ENCODE measurements at places on chromosomes 2 and 18.

DNA sequence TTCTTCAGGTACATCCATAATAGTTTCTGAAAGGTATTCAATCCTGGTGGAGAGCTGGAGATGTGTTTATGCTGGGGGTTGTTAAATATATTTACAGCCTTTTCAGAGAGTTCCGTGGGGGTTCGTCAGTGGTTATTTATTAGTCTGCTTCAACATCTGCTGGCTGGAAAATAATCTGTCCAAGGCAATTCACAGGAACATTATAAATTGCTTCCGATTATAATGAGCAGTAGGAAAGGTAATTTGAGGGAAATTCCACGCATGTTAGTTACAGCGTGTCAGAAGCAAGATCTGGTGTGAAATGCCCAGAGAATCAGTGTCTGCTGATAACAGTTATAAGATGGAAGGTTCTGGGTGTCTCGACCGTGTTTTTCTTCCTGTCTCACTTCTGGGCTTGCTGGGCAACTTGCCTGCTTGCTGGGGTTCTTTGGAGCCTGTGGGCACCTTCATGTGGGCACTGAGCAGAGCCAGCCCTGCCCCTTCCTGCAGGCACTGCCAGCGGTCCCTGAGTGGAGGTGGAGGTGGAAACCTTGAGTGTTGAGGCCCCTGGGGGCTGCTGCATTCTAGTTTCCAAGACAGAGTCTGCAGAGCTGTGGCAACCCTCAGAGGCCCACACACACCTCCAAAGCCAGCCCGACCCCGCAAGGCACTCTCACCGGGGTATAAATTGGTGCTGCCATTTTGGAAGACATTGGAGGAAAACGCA lies 185.7 kb downstream of the FAM210A start:
- DNase-seq, result no peak

- DNase-seq, result no peak
Observed at GRCh38 chr2:240296476-240297255, 138.8 kb upstream of the GPC1 start.

- DNase-seq, result no peak
Observed at GRCh38 chr18:12820506-12820905, 63.5 kb downstream of the PTPN2 start.

DNA sequence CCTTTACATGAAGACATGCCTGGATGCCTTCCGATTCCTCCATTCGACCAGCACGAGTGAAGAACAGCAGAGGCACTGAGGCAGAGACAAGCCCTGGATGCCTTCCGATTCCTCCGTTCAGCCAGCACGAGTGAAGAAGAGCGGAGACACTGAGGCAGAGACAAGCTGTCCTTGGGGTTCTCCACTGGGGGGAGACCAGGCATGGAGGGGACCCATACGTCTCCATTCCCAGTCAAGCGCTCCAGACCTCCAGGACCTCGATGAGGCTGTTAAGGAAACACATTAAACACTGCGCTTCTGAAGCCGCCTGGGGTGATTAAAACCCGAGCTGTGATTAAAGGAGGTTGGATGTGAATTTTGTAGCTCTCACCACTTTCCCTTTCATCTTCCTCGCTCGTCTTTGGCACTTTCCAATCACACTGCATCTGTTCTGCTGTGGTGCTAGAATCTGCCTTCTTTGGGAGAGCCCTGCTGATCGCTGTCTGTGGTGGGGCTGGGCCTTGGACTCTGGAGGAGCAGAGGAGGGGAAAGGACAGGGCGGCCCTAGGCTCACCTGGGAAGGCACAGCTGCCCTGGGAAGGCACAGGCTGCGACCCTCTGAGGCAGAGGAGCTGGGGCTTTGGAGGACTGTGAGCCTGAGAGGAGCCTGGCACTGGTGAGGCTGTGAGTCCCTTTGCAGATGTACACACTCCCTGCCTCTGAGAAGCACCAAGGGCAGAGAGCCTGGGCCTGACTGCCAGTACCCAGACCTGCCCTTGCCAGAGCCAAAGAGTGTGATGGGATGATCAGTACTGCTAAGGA lies 463.1 kb upstream of the HS6ST1 start:
- DNase-seq, result no peak

GRCh38 chr2:217248312-217248935 lies 388.6 kb upstream of the TNP1 start:
- DNase-seq, result no peak

GRCh38 chr2:157304811-157305722 lies 20.6 kb downstream of the ERMN start:
- no peak for DNase-seq

- DNase-seq, result no peak
Observed at GRCh38 chr2:30453498-30453897, 6.5 kb downstream of the LCLAT1 start.
